ENCODE measurements at places on chromosomes 3 and 15.
A peak's percentile ranks its signal among the peaks of the same experiment; 100 is the strongest.

DNA sequence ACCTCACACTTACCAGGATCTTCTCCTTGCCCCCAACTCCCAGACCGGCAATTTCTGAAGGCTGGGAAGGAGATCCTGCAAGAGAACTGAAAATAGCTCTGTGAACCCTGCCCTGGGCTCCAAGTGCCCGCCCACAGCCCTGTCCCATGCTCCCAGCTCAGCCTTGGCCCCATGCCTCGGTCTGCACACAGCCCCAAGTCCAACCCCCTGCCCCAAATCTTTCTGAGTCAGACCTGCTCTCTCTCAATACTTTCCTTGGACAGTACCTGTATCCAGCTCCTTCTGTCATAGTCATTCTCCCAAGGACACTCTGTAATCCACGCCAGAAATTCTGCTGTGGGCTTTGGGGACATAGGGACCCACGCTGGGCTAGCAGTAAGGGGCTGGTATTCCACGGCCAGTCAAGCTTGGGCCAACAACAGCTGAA is 6.3 kb upstream of the SMAD3 start:
- no peak for DNase-seq

DNA sequence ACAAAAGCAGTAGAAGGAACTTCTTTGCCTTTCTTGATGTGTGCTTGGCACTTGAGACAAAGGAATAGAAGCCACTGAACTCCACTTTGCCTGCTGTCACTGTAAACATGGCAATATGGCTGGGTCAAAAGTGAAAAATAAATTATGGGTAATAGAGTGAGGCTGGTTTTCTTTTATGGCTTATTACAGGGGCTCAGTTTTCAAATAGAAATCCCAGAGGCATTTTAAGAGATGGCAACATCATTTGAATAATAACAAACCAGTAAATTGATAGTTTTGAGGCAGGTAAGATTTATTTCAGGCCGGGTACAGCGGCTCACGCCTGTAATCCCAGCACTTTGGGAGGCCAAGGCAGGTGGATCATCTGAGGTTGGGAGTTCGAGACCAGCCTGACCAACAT is 2.8 kb downstream of the C3orf52 start:
- no peak for DNase-seq

GRCh38 chr3:100932491-100932890 is 60.7 kb downstream of the ABI3BP start:
- no peak for DNase-seq

GRCh38 chr15:53670701-53671100 is 88.8 kb downstream of the WDR72 start:
- DNase-seq: no peak

GRCh38 chr3:42780892-42781700 is 8.0 kb upstream of the CCDC13 start:
- DNase-seq: peak; percentile 71

GRCh38 chr3:194761384-194761783 is 75.7 kb downstream of the FAM43A start:
- DNase-seq: no peak

DNA sequence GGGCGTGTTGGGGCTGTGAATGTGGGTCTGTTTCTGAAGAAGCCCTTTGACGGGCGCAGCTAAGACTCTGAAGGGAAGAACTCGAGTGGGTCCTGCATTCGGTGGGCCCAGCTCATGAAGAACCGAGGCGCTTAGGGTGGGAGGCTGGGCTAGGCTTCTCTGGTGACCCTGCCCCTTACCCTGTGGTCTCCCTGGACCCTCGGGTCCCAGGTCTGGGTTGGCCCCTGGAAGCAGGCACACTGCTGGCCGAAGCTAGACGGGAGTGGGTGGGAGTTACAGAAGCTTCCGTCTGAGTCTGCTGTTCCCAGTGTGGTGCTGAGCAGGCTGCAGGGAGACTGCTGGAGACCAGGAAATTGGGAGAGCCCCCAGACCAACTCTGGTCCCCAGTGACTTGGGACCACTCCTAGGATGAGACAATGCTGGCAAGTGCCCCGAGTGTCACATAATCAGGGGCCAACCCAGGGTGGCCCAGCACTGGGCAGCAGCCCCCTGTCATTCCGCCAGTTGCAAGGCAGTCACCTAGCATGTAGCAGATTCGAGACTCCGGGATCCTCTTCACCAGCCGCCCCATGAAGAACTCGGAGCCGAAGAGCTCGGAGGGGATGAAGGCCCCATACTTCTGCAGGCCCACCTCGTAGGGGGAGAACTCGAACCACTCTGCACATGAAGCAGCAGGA is 16.7 kb upstream of the EHD4 start:
- DNase-seq: no peak

GRCh38 chr3:74048699-74049098 is 424.0 kb upstream of the PDZRN3 start:
- no peak for DNase-seq

DNA sequence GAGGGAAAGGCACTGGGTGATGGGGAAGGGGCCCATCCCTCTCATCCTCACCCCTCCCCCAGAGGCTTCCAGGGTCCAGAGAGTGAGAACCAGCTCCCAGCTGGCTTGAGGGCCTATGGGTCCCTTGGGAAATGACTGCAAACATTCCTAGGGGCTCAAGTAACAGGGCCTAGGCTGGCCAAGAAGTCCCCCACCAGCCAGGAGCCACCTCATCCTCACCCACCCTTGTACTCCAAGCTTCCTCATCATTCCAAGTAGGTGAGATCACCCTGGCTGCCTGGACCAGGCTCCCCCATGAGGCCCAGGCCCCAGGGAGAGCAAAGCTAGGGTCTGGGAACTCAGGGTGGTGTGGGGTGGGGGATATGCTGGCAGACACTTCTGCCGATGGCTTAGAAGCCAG is 14.8 kb downstream of the LOXL1 start:
- DNase-seq: no peak

- no peak for DNase-seq
Measured at GRCh38 chr15:31516874-31517273, 190.2 kb downstream of the KLF13 start.

Data from CD4-positive, alpha-beta T cell treated with Interleukin-4 for 4 hours (primary cell).